ENCODE measurements at places on chromosomes 12 and 14.

DNA sequence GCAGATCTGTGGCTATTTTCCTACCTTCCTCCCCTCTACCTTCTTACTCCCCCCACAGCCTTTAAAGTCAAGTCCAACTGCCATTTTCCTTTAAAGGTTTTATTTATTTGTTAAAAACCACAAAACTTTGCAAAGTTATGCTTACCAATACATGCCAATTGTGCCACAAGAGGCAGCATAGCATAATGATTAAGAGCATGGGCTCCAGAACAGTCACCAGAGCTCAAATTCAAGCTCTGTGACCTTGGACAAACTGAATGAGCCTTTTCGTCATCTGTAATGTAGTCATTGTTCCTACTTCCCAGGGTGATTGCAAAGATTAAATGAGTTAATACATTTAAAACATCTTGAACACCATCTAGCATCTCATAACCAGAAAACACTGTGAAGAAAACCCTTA, 13.0 kb upstream of the FMNL3 start:
- no peak for DNase-seq

GRCh38 chr12:44015333-44015941, 179.6 kb downstream of the TMEM117 start:
- peak; percentile 53 for DNase-seq

DNA sequence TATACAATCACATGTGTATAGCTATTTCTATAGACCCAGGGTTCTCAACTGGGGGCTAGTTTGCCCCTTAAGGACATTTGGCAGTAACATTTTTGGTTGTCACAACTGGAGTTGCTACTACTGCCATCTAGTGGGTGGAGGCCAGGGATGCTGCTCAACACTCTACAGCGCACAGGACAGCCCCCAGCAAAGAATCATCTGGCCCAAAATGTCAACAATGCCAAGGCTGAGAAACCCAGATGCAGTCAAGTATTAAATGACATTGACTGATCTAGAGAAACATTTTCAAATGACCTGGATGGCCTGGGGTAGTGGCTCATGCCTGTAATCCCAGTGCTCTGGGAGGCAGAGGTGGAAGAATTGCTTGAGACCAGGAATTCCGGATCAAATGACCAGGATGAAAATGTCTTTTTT, 5.8 kb downstream of the WSB2 start:
- peak; percentile 75 for DNase-seq

- DNase-seq = no peak
Measured at GRCh38 chr14:104304451-104305351, 166.3 kb downstream of the KIF26A start.

DNA sequence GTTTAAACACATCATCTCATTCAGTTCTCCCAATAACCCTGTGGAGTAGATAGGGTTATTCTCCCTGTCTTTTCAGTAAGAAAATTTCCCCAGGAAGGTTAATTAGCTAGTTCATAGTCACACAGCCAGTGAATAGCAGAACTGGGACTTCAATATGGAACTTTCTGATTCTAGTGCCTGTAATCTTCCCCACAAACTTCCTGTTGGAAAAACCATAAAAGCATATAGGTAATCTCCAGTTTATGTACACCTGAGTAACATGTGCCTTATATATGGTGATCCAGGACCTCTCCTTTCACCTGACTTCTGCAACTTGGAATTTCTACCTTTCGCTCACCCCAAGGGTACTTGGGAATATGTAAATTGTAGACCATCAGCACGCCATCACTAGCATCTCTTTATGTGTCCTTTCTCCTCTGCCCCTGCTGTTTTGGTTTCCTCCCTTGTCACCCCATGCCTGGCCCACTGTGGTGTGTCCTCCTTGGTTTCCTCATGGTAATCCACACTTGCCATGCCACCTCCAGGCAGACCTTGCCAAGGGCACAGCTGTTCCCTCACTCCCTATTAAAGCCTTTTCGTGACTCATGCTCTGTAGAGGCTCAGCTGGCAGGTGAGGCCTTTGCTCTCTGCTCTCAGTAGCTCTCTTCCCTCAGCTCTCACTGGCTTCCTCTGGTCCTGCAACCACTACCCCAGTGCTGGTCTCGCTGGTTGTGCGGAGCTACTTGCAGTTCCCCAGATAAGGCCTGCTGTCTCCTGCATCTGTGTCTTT, 16.7 kb downstream of the TBC1D30 start:
- DNase-seq = no peak

DNA sequence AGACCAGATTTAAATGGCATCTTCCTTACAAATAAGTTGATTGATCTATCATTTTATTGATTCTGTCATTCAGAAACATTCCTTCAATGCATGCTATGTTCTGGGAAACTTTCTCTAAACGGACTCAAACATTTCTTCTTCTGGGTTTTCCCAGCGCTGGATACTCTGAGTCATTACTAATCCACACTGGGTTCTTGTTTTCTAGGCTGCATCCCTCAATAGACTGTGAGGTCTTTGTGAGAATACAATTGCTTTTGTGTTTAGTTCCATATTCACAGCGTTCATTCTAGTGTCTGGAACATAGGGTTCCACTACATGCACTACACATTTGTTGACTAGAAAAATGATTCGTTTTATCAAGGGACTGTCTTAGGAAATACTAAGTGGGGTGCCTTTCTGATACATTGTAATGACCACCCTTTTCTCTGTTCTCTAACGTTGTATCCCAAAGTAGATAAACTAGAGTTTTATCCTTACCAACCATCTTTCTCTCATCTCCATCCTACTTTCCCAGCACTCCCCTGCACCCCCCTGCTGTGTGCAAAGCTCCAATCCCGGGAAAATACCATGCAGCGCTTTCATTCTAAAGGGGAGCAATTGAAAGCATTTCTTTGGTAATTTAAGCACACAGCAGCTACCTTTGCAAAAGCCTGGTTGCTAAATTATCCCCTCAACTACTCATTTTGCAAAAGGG, 878.7 kb downstream of the DIO2 start:
- no peak for DNase-seq

DNA sequence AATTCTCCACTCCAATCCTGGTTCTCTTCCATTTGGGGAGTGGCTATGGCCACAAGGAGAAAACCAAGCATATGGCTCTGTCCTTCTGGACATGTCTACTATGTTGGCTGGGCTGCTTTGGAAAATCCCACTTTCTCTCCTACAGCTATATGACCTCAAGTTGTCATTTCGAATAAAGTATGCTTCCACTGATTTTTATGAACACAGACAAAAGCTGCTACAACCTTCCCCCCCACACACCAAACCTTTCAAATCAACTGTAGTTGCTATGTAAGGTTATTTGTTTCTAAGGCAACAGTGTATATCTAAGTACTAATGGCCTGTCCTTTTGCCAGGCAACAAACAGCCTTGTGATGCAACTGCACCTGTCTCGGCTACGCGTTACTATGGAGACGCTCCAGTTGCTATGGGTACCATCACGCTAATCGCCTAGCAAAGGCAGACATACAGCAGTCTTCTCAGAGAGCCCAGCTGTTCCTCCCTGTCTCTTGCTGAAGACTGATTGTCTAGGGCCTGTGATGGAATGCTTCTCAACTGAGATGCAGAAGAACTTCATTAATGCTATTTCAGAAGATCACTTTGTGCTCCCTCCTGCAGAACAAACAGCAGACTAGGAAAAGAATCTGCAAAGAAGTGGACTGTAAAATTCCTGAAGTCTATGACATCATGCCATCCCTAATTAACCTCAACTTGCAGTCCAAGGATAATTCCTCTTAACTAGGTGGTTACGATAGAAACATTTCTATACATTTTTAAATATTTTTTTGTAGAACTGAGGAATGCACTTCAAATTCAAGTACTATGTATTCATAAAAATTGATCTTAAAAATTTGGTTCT, 67.6 kb downstream of the FOXN3 start:
- DNase-seq = no peak

GRCh38 chr12:68623984-68624383, 13.3 kb downstream of the RAP1B start:
- no peak for DNase-seq

DNA sequence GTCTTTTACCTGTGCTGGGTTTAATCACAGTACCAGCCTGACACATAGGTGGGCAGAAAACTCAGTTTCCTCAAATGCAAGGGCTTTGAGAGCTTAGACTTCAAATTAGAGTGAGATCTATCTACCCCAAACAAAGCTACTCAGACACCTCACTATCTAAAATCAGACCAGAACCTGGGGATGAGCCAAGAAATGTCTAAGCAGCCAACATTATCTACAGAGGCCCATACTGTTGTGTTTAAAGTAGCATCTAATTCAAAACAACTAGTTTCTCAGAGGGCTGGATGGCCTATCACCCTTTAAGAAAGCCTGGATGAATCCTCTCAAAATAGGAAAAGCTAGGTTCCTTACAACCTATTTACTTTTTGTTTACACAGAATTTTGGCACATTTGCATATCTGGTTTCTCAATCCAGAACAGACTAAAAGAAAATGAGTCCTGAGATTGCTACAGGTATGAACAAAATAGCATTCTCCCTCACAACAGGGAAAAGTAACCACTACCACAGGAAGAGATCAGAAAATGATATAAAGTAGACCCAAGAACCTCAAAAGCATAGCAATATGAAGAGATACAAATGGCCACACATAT, 142.4 kb downstream of the ZFP36L1 start:
- DNase-seq = no peak

- no peak for DNase-seq
Measured at GRCh38 chr14:92652413-92653151, 95.8 kb downstream of the LGMN start.

DNA sequence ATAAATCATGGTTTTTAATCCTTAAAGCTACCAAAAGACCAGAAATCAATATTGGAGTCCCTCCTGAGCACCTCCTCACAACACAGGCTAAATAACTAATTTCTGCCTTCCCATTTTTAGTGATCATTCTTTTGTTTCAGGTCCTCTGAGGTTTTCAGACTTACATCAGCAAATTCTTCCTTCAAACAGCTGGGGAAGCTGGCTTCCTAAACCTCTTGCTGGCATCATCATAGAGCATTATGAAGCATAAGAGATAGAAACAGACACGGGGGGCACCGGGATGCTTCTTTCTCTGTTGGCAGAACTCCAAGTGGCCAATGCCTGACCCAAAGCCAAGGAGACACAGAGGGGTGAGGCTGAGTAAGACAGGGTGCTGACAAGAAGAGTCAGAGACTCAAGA, 47.9 kb upstream of the DBX2 start:
- DNase-seq = peak; percentile 18

- no peak for DNase-seq
Measured at GRCh38 chr14:38775986-38776385, 327.0 kb downstream of the SEC23A start.

Measured in RPMI8226 (cell line).